A673 (cell line): ENCODE measurements at places on chromosomes 3 and 15.

- no peak for DNase-seq
Observed at GRCh38 chr3:112133626-112134334, 732 bp upstream of the GCSAM start.

- DNase-seq, result peak; percentile 69
Observed at GRCh38 chr3:161794551-161794950, 297.9 kb downstream of the OTOL1 start.

DNA sequence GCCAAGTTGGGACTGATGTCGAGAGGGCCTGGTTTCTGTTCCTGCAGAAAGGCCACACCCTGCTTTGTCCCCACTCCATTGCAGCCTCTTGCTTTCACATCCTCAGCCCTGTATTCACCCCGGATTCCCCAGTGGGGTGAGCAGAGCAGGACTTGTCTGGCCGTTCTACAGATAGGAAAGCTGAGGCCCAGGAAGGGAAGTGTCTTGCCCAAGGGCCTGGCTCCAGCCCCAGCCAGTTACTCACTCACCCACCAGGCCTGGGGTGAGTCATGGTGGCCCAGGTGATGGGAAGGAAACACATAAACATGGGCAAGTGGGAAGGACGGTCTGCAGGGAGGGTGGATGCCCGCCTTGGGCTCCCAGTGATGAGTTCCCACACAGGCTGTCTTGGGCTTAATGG, 6.1 kb upstream of the DUSP7 start:
- no peak for DNase-seq

DNA sequence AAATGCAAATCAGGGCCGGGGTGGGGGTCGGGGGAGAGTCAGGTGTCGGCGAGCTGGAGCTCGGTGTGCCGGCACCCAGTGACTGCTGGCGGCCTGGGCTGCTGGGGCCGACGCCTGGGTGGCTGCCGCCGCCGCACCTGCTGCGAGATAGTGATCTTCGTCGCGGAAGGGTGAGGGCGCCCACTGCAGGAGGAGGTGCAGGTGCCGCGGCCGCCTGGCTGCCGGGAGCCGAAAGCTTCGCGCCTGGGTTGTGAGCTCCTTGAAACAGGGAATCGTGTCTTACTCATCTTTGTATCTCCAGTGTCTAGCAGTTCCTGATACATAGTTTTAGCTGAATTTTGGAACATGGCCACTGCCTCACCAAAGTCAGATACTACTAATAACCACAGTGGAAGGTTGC, 64.0 kb upstream of the CPOX start:
- peak; percentile 3 for DNase-seq

GRCh38 chr3:88147261-88147660, 2.5 kb upstream of the C3orf38 start:
- DNase-seq, result no peak

DNA sequence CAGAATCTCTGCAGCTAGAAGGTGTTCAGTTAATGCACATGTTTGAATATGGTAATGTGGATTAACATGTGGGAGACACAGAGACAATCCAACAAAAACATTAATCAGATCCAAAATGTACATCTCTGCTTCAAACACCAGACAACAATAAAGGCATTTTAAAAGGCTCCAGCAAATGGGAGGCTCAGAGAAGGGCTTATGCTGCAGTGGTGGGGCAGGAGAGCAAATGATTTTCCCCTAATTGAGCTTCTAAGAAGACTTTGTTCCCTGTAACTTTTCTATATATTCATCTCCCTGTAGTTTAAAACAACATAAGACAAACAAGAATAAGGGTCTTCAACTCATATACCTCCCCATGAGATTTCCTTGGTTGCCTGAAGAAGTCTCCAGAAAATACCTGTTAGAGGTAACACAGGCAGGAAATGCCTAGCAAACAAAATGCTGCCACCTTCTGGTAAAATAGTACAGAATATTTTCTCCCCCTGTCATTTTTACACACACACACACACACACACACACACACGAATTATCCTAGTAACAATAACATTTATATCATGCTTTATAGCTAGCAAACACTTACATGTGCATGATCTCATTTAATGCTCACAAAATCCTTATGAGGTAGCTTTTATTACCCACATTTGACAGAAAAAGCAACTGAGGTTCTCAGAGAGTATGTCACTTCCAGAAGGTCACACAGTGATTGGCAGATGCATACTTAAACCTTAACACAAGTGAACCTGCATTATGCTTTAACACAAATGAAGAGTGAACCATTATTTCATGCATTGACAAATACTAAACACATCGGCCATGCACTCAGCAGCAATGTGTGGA, 123.4 kb upstream of the MB21D2 start:
- peak; percentile 54 for DNase-seq

GRCh38 chr3:126936853-126937425, 46.0 kb upstream of the PLXNA1 start:
- DNase-seq, result no peak

DNA sequence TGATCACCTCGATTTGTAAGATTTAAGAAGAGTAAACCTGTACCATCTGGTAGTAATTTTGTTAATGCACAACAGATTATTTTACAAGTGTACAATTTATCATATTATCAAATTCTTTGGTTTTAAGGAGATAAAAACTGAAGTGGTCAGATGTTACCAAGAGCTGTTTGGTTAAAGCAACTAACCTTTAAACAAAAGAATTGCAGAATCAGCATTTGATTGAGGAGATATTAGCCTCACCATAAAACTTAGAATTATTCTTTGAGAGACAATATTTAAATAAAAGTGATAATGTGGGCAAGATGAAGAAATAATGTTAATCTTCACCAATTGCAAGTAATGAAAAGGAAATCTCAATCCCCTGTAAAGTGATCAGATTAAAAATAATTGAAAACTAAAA, 1034.9 kb downstream of the ROBO1 start:
- no peak for DNase-seq

DNA sequence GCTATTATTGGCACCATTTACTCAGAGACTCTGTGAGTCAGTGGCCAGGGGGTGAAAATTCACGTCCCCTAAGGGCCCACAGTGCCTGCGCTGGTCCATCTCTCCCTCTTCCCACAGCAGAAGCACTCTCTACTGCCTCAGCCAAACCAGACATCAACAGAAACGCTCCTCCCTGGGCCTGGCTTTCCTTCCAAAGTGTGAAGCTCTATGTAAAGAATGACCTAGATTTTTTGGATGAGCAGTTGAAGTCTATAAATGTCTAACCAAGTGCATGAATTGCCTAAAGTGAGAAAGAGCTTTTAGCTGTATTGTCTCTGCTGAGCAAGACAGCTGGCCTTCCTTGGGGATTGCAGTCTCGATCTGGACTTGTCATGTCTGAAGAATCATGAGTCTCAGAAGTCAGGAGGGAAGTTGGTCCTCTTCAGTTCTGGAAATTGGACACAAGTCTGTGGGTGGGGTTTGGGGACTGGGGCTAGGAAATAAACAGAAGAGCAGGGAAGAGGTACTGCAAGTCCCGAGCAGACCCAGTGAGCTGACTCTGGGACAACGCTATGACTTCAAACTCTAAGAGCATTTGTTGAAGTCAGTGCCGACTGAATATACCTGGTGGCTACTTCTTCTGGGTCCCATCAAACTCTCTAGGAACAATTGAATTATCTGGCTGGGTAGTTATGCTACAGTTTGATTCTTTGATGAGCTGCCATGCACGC, 29.0 kb downstream of the RASGRP1 start:
- no peak for DNase-seq

- DNase-seq, result no peak
Observed at GRCh38 chr3:59116233-59116537, 66.4 kb upstream of the CFAP20DC start.

DNA sequence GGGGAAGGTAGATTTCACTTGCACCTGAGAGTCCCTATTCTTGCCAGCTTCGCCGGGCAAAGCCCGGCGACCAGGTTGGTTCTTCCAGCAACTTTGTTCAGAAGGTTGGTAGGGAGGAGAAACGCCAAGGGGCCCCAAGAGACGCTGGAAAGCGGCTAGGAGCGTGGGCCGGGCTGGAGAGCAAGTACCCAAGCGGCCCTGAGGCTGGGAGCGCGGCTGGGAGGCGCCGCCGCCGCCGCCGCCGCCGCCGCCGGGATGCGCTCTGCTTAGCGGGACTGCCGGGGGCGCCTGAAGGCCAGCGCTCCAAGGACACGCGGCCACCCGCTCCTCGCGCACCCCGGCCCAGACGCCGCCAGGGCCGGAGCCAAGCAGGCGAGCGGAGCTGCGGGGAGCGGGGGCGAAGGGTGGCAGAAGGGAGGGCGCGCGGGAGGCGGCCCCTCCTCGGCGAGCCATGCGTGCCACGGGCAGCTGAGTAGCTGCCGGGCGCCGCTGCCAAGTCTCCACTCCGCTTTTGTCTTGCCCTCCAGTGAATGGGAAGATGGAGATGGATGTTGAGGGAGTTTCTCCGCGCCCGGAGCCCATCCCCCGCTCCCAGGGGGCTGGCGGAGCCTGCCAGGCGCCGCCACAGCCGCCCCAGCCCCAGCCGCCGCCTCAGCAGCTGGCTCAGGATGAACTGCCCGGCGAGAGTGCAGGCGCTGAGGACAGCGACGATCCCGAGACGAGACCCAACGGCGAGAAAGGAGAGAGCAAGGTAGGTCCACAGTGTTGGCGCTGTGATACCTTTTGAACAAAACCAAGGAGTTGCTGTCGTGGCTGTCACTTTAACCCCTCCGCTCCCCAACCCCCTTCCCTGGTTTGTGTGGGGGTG, 227.4 kb upstream of the AZI2 start:
- DNase-seq, result peak; percentile 21

- no peak for DNase-seq
Observed at GRCh38 chr3:98807011-98807410, 43.9 kb downstream of the ST3GAL6 start.

DNA sequence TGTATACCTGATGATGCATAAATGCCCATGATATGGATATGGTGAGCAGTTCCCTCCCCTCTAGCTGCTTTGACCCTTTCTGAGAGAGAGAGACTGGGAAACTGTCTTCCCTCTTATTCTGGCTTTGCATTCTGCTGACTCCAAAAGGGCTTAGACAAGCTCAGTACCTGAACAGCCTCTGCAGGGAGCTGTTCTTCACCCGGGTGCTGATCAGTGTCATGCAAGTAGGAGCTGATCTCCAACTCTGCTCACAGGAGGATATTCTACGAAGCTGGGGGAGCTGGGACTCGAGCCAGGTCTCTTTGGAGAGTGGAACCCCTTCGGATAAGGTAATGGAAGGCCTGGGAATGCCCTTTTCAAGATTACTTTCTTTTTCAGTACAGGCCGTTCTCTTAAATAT, 237.1 kb downstream of the RYR3 start:
- peak; percentile 56 for DNase-seq

GRCh38 chr3:71000483-71000882, 583.0 kb downstream of the FOXP1 start:
- DNase-seq, result no peak
